PC-3 (cell line): ENCODE measurements at places on chromosomes 5 and 9. TPM values are rescaled to one million over a fixed set of nuclear protein-coding genes. Genes with fewer than 3 reads are reported as not detected.
A peak's percentile ranks its signal among the peaks of the same experiment; 100 is the strongest.

GRCh38 chr5:42842921-42843641 lies 31.4 kb upstream of the SELENOP start:
- no peak for DNase-seq

DNA sequence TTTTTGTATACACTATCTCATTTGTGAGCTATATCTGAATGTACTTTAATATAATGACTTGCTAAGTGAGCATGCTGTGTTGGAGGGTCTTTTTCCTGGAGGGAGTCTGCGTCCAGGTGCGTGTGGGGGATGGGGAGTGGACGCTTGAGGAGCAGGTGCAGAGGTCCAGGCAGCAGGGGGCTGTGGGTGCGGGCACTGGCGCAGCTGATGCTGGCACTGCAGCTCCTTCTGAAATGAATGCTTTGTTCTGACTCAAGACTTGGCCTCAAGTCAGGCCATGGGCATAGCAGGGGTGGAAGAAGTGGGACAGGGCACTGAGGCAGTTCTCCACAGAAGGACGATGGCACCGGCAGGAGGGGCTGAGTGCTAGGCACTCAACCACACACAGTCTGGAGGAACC lies 165.7 kb upstream of the IRX1 start:
- no peak for DNase-seq

GRCh38 chr5:40166802-40167201 lies 512.9 kb upstream of the PTGER4 start:
- DNase-seq, result peak; percentile 49

DNA sequence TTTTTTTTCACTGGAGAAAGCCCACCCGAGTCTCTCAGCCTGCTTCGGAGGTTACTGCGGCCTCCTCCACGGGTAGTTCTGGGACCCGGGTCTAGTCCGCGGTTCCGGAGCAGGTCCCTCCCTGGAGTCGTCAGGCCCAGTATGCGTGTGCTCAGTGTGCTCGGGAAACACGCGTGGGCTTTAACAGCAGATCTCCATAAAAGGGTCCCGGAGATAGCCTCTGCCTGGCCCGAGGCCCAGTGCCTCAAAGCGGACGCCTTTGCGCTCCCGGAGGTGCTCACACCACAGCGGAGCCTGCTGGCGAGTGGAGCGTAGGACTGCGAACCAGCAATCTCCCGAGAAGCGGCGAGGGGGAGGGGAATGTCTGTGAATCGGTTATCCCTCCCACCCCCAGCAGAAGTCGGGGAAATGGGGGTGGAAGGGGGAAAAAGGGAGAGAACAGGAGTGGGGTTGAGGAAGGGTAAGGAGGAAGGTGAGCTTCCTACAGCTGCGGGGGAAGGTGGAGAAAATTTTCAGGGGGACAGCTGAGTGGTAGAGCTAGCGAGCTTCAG lies 28.7 kb downstream of the CDKN2A start:
- DNase-seq, result peak; percentile 60

DNA sequence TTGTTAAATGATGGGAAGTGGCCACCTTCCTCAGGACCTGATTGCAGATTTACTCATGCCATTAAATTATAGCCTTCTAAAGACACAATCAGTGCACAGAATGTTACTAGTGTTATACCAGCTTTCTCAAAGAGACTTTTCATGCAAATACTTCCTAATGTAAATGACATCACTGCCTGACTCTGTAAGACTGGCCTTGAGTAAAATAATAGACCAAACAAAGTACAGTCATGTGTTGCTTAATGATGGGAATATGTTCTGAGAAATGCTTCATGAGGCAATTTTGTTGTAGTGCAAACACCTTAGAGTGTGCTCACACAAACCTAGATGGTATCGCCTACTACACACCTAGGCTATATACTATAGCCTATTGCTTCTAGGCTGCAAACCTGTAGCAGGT lies 17.0 kb upstream of the C1QTNF3 start:
- no peak for DNase-seq

The GPR151 gene
- total RNA-seq, result not detected in 2 replicates

GRCh38 chr9:130340011-130340410 lies 74.5 kb downstream of the HMCN2 start:
- DNase-seq, result no peak

- no peak for DNase-seq
Observed at GRCh38 chr5:156716591-156717380, 133.3 kb upstream of the PPP1R2B start.

DNA sequence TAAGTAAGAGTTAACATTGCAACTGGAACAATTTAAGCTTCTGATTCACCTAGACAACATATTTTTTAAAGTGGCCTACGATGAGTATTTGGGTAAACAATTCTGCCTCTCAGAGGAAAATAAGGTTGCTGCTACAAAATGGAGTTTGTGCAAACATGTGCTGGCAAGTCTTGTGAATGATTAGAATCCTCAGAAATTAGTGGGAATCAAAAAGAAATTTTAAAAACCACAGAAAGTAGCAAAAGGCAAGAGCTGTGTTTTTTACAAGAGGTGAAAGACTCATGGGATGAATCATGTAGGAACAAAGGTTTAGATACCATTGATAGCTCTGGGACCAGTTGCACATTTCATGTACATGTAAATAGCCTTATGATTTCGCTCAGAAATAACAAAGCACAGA lies 561.6 kb downstream of the TAF11L14 start:
- DNase-seq, result peak; percentile 66

The PRRX2 gene
- 0.47 and 1.3 TPM in 2 replicates for total RNA-seq

The PCDHAC1 gene
- total RNA-seq, result 4.8 and 6.2 TPM in 2 replicates
